ENCODE measurements at places on chromosomes 4 and X.

DNA sequence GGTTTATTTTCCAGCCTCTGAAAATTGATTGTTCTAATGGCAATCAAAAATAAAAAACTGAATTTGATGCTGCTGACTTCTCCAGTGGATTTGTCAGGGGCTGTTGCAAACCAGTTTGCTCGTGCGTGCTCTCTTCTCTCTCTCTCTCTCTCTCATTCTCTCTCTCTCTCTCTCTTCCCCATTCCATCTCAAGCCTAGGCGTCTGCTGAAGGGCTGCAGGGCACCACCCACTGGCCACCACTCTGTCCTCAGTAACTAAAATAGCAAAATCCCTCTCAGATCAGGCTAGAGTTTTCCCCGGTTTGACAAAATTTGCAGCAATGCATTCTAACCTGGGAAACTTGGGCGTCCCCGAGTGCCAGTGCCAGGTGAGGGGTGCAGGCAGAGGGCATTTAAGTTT lies 19.4 kb downstream of the NKX6-1 start:
- no peak for DNase-seq

GRCh38 chrX:101659601-101660063 lies at the start of gene ARMCX2:
Gene ARMCX2 (minus strand): TSS chrX:101659850. CDS start chrX:101657588, 2,262 bp downstream.
- no peak for DNase-seq

DNA sequence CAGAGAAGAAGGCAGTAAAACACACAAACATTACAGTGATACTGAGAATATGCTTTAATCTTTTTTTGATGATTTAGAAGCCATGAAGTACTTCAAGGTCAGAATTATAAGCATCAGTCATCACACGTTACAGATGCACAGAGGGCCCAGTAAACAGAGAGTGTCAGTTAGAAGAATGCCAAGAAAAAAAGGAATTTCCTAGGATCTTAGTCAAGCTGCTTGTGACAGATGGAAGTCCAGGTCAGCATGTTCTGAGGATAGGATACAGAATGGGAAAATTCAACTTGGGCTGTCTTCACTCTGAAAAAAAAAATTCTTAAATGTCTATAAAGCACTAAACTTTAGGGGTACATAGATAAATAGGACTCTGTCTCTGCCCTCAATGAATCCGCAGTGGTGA lies 38.9 kb downstream of the GATB start:
- DNase-seq = no peak

DNA sequence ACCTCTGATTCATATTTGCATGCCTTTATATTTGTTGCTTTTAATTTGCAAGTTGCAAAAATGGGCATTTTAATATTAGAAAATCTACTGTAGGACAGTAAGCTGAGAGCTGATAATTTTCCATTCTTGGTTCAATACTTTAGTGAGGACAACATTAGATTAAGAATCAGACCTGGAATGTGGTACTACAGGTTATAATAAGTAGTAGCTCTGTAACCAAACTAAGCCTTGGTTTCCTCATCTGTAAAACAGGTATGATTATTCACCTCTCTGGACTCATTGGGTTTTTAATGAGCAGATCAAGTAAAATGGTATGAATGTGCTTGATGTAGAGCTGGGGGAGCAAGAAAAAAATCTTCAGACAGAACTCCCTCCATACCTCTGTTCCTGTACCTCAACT lies 31.1 kb downstream of the PRRG1 start:
- DNase-seq = no peak

DNA sequence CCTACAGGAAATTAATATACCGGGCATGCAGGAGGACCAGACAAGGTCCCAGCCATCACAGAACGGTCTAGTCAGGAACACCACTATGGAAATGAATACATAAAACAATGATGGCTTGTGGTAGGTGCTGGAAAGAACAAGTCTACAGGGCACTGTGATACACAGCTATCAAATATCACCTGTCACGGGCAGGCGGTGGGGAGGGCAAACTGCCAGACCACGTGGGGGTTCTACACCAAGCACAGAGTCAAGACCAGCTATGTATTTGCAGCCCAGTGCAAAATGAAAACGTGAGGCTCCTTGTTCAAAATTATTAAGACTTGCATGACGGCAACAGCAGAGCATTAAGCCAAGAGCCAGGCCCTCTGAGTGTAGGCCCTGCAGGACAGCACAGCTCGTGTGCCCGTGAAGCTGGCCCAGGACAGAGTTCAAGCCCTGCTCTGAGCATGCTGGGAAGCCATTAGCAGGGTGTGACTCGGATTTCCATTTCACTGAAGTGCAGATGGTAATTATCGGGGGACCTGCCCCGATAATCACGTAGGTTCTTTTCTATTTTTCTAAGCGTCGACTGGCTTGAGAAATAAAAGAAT lies 83.6 kb downstream of the JAKMIP1 start:
- no peak for DNase-seq

- DNase-seq = no peak
These were observed 17.4 kb upstream of the PDCL2 start for GRCh38 chr4:55609393-55609866.

- DNase-seq = no peak
These were observed 116.3 kb downstream of the HS3ST1 start for GRCh38 chr4:11312389-11312788.

DNA sequence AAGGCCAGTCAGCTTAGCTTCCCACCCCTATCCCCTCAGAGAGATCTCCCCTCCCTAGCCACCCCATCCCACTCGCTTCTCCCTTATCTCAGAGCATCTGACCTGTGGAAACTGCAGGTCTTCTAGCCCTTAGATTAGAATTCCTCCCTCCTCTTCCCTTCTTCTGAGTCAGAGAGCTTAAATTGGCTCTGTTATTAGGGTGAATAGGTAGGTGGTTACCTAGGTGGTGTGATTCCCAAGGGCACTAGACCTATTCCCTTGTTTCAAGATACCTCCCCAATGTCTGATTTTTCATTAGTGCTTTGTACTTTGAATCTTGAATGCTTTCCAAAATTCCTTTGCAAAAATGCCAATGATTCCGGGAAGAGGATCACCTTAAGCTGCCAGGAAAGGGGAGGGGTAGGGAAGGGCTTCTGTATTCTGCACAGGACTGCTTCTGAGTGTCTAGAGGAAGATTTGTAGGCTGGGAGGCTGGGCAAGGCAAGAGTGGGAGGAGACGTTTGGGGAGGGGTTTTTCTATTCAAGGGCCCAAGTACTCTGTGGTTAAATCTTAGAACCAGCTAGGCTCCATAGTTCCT lies 24.5 kb upstream of the MSN start:
- no peak for DNase-seq

GRCh38 chrX:130637591-130637990 lies 235.8 kb downstream of the RBMX2 start:
- no peak for DNase-seq

- no peak for DNase-seq
These were observed 249.4 kb downstream of the HNRNPD start for GRCh38 chr4:82124365-82124764.

DNA sequence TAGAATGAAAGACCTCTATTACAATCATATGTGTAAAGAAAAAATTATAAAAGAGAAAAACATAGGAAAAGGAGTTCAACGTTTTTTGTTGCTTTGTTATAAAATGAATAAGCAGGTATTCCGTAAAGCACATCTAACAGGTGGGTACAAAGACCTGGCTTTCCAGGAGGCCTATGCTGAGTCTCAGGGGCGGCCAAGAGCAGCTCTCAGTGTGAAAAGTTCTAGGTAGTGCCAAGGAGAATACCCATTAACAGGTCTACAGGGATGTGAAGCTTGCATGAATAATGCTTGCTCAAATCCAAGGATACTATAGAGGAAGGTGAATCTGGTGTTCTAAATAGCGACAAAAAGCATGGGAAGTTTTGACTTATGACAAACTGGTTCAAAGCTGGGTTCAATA lies 944.4 kb downstream of the PDHA2 start:
- no peak for DNase-seq

GRCh38 chr4:146308951-146309350 lies 94.6 kb downstream of the REELD1 start:
- DNase-seq = no peak

DNA sequence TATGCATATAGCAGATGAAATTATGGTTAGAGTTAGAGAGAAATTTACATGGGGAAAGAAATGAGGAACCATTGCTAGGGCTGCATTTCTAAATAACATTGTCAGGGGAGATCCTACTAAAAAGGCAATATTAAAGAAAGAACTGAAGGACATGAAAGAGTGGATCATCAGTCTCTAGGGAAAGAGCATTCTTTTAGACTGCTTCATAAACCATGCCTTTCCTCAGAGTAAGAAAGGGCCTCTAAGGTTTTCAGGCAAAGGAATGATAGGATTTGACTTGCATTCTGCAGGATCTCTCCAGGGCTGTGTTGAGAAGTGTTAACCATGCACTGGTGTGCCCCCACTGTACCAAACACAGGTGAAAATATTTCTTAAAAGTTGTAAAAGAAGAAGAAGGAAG lies 385.4 kb upstream of the MAD2L1 start:
- no peak for DNase-seq

DNA sequence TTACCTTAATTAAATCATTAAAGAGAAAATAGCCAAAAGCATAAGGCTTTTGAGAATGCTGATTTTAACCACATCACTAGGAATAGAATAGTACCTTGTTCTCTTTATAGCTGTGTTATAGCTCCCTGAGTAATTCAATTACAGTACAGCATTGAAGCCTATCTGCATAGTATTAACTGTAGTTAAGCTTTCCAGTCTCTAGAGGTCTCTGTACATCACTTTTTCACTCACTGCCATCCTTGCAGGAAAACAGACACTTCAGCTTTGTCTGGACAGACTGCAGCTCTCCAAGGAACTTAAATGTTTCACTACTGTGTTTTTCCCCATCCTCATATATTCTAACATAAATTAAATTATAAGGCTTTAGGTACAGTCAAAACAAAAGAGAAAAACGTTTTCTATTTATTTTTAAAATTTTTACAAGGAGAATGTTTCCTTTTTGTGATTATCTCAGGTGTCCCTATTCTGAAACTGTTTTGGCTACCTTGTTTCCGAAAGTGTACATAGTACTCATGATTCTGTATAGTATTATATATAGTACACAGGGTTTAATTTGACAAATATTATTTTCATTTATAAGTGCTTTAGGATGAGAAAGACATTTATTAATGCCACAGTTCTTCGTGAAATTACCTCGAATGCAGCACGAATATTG lies 407.9 kb downstream of the PCDH18 start:
- DNase-seq = no peak

- no peak for DNase-seq
These were observed 7.8 kb downstream of the MSMO1 start for GRCh38 chr4:165335163-165335703.

DNA sequence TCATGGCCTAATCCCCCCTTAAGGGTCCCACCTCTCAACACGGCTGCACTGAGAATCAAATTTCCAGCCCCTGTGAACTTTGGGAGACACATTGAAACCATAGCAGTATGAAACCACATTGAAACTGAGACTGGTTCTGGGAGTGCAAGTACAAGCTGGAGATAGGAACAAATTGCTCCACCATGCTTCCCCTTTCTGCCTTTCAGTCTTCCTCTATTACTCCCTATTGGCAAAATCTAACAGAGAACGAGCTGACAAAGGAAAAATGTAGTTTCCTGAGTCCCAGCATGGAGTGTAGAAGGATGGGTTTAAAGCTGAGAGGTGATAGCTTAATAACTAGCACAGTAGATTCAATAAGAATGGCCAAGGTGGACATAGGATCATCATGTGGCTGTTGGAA lies 161.7 kb upstream of the RPL34 start:
- DNase-seq = no peak

GRCh38 chrX:116749943-116750342 lies 287.2 kb upstream of the CT83 start:
- DNase-seq = no peak

GRCh38 chrX:44775726-44776125 lies 68.1 kb upstream of the DUSP21 start:
- no peak for DNase-seq

DNA sequence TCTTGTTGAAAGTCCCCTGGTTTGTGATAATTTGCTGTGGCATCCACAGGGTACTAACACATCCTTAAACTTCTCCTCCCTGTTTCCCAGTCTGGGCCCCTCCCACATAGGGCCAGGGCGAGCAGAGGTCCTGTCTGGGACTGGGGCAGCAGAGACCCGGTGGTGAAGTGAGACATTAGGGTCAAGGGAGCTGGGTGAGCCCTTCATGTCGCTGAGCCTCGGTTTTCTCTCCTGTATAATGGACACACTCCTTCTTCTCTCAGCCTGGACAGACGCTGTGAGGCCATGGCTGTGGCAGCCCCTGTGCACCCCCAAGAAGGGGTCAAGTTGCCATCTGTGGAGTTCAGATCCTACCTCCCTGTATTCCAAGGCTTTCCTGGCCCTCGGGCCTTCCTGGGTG lies 33.0 kb upstream of the HMX1 start:
- DNase-seq = no peak

- no peak for DNase-seq
These were observed 146.4 kb downstream of the PCDH19 start for GRCh38 chrX:100263650-100264049.

All from activated CD4-positive, alpha-beta T cell treated with anti-CD3 and anti-CD28 coated beads for 24 hours (primary cell).